Effector memory CD8-positive, alpha-beta T cell (primary cell): ENCODE measurements at places on chromosomes 3 and 15.

- no peak overlapping the region for H3K4me3 ChIP-seq
- no peaks in the 10 kb centered on the region for H3K36me3 ChIP-seq
- H3K27ac ChIP-seq: no peak overlapping the region
- DNase-seq: no peak
- H3K4me1 ChIP-seq: no peaks in the 10 kb centered on the region
Observed at GRCh38 chr3:46463868-46464241, 850 bp downstream of the LTF start.

DNA sequence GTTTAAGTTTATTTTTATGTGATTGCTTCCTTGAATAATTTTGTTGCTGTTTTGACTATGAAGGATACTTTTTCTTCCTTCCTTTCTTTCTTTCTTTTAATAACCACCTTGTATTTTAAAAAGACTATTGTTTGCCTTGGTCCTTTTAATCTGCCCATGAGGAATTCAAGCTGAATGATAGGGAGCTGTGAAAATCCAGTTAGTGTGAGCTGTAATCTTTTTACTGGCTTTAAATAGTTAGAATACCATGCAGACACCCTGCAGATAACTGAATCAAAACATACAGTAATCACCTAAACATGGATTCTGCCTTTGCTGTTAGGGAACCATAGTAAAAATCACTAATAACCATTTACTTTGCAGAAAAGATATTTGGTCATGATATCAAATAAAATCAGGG lies 110.7 kb downstream of the RSRC1 start:
- DNase-seq: no peak
- no peak overlapping the region for H3K4me3 ChIP-seq
- no peaks in the 10 kb centered on the region for H3K4me1 ChIP-seq
- no peak overlapping the region for H3K27ac ChIP-seq
- no peaks in the 10 kb centered on the region for H3K27me3 ChIP-seq

DNA sequence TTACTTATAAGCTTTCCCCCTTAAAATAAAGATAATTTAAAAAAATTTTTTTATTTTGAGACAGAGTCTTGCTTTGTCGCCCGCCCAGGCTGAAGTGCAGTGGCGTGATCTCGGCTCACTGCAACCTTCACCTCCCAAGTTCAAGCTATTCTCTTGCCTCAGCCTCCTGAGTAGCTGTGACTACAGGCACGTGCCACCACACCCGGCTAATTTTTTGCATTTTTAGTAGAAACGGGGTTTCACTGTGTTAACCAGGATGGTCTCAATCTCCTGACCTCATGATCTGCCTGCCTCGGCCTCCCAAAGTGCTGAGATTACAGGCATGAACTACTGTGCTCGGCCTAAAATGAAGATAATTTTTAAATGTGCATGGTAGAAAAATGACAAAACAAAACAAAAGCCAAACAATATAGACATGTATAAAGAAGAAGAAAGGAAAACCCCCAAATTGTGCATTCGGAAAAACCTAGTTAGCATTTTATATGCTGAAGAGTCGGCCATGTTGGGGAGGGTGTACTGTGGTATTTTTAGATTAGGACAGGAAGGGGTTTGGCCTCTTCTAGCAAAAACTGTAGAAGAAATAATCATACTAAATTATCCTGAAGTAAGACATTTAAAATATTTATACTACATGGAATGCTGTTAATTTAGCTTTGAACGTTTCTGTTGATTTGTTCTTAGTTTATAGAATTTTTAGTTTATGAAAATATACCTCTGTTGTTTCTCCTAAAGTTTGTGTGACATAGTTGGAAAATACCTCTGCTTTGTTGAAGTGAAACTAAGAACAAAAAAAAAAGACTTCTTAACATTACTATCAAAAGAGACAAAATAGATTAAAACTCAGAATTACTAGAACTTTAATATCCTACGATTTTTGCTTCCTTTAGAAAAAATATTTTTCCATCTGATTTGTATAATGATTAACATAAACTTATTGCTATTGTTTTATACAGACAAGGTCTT lies 7.4 kb downstream of the APPL1 start:
- peaks cover 6% of the 10 kb centered on the region for H3K4me1 ChIP-seq
- H3K36me3 ChIP-seq: peaks cover 33% of the 10 kb centered on the region
- no peak overlapping the region for H3K4me3 ChIP-seq
- H3K27ac ChIP-seq: no peak overlapping the region
- DNase-seq: no peak

DNA sequence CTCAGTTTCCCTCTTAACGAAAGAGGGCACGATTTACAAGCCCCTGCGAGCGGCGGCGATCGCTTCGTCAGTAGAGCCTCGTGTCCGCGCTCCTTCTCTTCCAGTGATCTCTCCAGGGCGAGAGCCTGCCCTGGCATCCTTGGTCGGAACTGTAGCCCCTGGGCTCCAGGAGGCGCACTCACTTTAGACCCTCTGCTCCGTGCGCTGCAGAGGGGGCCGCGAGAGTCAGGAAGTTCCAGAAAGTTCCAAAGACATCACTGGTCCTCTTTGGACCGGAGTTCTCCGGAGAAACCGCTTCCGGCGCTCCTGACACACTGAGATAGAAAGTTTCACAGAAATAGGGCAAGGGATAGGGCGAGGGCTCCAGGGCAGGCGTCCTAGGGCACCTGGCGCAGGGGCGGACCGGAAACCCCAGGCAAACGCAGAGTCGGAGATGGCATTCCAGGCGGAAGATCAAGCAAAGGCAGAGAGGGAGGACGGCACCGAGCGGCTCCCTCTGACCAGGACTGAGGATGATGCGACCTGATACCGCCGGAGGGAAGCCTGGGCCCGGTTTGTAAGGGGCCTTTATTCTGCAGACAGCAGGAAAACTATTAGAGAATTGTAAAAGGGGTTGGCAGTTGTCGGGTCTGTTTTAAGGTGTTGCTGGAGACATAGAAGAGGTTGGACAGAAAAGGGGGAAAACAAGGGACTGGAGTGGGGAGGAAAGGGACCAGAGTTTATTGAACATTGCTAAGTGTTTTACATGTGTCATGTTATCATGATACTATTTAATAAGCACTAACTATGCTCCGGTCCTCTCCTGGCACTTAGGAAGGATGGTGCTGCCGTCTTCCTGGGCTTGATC lies 1.3 kb upstream of the CPEB1 start:
- no peak for DNase-seq
- H3K27ac ChIP-seq: no peak overlapping the region
- peaks cover 4% of the 10 kb centered on the region for H3K36me3 ChIP-seq
- H3K4me1 ChIP-seq: peaks cover 9% of the 10 kb centered on the region

GRCh38 chr3:141346418-141346817 lies 21.9 kb upstream of the ZBTB38 start:
- peaks cover 13% of the 10 kb centered on the region for H3K27me3 ChIP-seq
- DNase-seq: no peak
- no peak overlapping the region for H3K27ac ChIP-seq
- no peaks in the 10 kb centered on the region for H3K36me3 ChIP-seq
- H3K4me3 ChIP-seq: no peak overlapping the region

- H3K36me3 ChIP-seq: no peaks in the 10 kb centered on the region
- H3K4me1 ChIP-seq: no peaks in the 10 kb centered on the region
- DNase-seq: no peak
- H3K4me3 ChIP-seq: no peak overlapping the region
Observed at GRCh38 chr15:95595759-95596158, 734.7 kb upstream of the NR2F2 start.

DNA sequence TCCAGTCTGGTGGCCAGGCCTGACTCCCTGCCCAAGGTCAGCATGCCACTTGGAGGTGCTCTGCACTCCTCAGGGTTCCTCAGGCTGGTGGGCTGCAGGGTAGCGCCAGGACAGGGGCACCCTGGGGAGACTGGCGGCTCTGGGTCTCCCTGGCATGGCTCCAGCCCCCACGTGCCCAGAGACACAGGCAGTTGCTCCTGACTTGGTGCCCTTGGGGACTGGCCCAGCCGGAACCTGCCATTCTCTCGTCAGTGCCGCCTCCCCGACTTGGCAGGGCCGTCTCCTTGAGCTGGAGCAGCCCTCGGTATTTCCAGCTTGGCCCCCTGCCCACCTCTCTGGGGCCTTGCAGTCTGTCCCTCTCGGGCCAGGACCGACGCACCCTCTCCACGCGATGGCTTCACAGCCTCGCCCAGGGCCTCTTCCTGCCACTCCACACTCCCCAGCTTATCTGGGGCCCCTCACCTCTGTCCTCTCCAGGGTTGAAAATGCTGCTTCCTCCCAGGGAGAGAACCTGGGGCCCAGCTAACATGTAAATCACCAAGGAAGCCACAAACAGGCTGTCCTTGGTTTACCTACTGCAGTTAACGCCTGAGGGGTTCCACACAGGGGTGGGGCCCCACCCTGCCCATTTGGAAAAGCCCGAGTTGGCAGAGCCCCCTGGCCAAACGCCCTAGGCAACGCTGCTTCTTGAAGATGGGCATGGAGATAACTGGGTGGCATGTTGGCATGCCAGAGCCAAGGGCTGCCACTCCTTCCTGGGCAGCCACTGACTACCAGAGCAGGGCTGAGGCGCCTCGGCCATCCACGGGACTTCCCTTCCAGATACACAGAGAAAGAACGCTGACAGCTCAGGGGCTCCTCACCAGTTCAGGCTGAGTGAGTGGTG lies 61.4 kb downstream of the SMAD6 start:
- no peak for DNase-seq
- H3K27me3 ChIP-seq: peaks cover 78% of the 10 kb centered on the region
- H3K27ac ChIP-seq: no peak overlapping the region
- H3K36me3 ChIP-seq: no peaks in the 10 kb centered on the region
- peaks cover 5% of the 10 kb centered on the region for H3K4me1 ChIP-seq
- no peak overlapping the region for H3K4me3 ChIP-seq

- no peaks in the 10 kb centered on the region for H3K4me1 ChIP-seq
- DNase-seq: no peak
- H3K36me3 ChIP-seq: no peaks in the 10 kb centered on the region
- H3K27me3 ChIP-seq: no peaks in the 10 kb centered on the region
Observed at GRCh38 chr3:55662683-55663082, 175.6 kb upstream of the WNT5A start.

- no peak for DNase-seq
- peaks cover 60% of the 10 kb centered on the region for H3K27me3 ChIP-seq
- H3K4me3 ChIP-seq: no peak overlapping the region
- no peaks in the 10 kb centered on the region for H3K4me1 ChIP-seq
- no peaks in the 10 kb centered on the region for H3K36me3 ChIP-seq
Observed at GRCh38 chr3:64494526-64494925, 193.3 kb downstream of the ADAMTS9 start.

DNA sequence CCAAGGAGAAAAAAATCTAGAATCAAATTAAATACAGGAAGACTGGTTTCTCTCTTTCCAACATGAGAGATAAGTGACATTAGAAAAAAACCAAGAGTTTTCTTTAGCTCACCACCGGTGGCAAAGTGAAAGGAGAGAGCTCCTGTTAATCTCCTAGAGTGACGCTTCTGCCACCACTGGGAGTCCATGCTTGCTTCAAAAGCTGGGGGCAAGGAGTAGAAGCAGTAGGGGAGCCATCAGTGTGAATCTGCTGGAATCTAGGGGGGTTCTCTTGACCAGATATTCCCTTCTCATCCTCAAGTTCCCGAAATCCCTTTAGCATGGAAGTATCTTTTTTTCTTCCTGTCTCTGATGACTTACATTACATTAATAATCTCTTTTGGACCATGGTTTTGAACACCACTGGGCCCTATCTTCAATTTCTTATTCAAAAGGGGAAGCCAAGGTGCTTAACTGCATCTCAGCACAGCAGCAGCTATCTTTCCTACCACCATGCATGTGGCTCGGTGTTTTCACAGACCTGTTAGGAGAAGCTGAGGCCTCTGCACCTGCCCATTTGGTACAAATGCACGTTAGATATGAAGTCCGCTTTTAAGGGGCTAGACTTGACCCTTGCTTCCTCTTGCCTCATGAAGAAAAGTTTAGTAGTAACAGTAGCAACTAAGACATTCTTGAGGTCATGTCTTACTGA lies 6.6 kb upstream of the ICE2 start:
- H3K4me3 ChIP-seq: no peak overlapping the region
- no peaks in the 10 kb centered on the region for H3K27me3 ChIP-seq
- DNase-seq: no peak
- peaks cover 7% of the 10 kb centered on the region for H3K4me1 ChIP-seq
- H3K36me3 ChIP-seq: peaks cover 11% of the 10 kb centered on the region

- no peak overlapping the region for H3K4me3 ChIP-seq
- DNase-seq: no peak
- no peaks in the 10 kb centered on the region for H3K4me1 ChIP-seq
- H3K27ac ChIP-seq: no peak overlapping the region
Observed at GRCh38 chr15:69517052-69517451, 64.4 kb downstream of the RPLP1 start.

GRCh38 chr3:81985996-81986723 lies 224.7 kb upstream of the GBE1 start:
- H3K4me1 ChIP-seq: no peaks in the 10 kb centered on the region
- H3K36me3 ChIP-seq: no peaks in the 10 kb centered on the region
- no peak for DNase-seq
- no peaks in the 10 kb centered on the region for H3K27me3 ChIP-seq

- H3K4me1 ChIP-seq: no peaks in the 10 kb centered on the region
- H3K27me3 ChIP-seq: peaks cover 76% of the 10 kb centered on the region
- no peak overlapping the region for H3K4me3 ChIP-seq
Observed at GRCh38 chr15:100764778-100765466, 114.7 kb upstream of the ALDH1A3 start.

DNA sequence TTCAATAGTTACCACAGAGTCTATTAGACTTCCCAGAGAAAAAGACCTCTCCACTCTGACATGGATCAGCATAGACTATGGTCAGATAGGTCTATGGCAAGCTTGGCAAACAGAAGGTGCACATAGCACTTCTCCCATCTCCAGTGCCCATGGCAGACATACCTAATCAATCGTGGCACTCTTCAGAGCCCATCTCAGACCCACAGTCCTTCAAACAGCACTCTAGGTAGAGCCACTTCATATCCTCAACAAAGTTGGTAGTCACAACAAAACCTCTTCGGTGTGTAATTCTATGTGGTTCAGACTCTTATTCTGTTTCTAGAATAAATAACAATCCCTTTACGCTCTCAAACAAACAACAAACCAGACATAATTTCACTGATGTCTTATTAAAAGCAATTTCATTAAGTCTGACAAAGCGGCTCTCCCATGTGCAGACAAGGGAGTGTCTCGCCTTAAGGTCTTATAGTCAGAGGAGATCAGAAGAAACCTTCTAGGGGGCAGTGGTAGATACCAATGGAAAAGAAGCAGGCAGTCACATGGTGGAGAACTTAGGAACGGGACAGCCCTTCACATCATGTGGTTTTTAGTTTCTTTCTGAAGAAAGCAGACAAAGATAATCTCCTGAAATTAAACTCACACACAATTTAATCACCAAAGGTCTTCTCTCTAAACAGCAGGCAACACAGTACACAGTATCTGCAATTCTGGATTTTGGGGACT lies 483.4 kb downstream of the FOXP1 start:
- no peaks in the 10 kb centered on the region for H3K27me3 ChIP-seq
- H3K4me3 ChIP-seq: peak overlapping the region; percentile 21
- H3K4me1 ChIP-seq: peaks cover 75% of the 10 kb centered on the region
- peaks cover 7% of the 10 kb centered on the region for H3K36me3 ChIP-seq
- no peak for DNase-seq

GRCh38 chr3:494190-494589 lies 297.6 kb downstream of the CHL1 start:
- no peak overlapping the region for H3K27ac ChIP-seq
- no peaks in the 10 kb centered on the region for H3K27me3 ChIP-seq
- H3K4me3 ChIP-seq: no peak overlapping the region
- no peaks in the 10 kb centered on the region for H3K36me3 ChIP-seq
- H3K4me1 ChIP-seq: no peaks in the 10 kb centered on the region

GRCh38 chr3:131551761-131552160 lies 49.0 kb upstream of the MRPL3 start:
- no peak overlapping the region for H3K27ac ChIP-seq

GRCh38 chr3:8573342-8573926 lies 71.2 kb downstream of the SSUH2 start:
- H3K4me3 ChIP-seq: no peak overlapping the region
- no peak for DNase-seq
- no peak overlapping the region for H3K27ac ChIP-seq
- peaks cover 13% of the 10 kb centered on the region for H3K27me3 ChIP-seq
